ENCODE measurements at places on chromosomes 6 and 20.

GRCh38 chr6:137496909-137497720, 2.9 kb upstream of the OLIG3 start:
- no peak for DNase-seq

DNA sequence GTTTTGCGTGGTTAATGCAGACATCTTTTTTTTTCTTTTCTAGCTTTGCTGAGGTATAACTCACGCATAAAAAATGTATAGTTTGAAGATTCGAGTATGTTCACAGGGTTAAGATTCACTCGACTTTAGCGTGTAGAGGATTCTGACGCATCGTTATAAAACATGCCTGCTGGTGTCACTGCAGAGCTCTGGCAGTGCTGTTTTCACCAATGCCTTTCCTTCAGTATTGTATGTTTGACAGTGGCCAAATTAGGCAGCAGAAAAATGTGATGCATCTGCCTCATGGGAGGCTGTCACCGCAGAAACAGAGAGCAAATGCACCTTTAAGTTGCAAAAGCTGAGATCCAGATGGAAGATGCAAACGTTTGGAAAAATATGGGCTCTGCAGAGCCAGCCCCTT, 18.0 kb upstream of the SIRPB2 start:
- DNase-seq, result no peak

- no peak for DNase-seq
These were observed 41.1 kb downstream of the GRIK2 start for GRCh38 chr6:101434601-101435000.

GRCh38 chr20:43971267-43971666, 56.6 kb downstream of the TOX2 start:
- no peak for DNase-seq

GRCh38 chr20:35539756-35540212, 2.1 kb upstream of the ERGIC3 start:
- DNase-seq, result peak; percentile 91

GRCh38 chr20:41939659-41940058, 321.5 kb upstream of the CHD6 start:
- no peak for DNase-seq

- DNase-seq, result no peak
These were observed 731.6 kb upstream of the GJE1 start for GRCh38 chr6:141401168-141401567.

- DNase-seq, result no peak
These were observed 117.9 kb downstream of the SGK1 start for GRCh38 chr6:134199848-134200606.

DNA sequence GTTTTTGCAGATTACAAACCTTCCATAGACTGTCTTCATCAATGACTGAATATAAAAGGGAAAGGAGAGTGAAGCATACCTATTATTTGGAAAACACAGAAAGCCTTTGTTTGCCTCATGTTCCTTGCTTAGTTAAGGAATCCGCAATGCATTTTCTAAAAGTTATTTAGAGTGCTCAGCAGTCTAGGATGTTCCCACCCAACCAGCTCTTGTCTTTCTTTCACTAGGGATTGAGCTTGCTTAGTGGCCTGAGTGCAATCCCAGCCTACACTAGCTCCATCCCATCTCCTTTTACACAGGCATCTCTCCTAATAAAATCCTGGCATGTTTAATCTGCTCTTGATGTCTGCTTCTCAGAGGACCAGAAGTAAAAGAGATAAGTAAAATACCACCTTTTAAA, 850.5 kb upstream of the GJE1 start:
- no peak for DNase-seq

- no peak for DNase-seq
These were observed 74.6 kb downstream of the AIG1 start for GRCh38 chr6:143135325-143135724.

All from NCI-H1092 (cell line).